Activated CD4-positive, alpha-beta T cell treated with anti-CD3 and anti-CD28 coated beads for 48 hours (primary cell): ENCODE measurements at places on chromosomes 12 and 14.

DNA sequence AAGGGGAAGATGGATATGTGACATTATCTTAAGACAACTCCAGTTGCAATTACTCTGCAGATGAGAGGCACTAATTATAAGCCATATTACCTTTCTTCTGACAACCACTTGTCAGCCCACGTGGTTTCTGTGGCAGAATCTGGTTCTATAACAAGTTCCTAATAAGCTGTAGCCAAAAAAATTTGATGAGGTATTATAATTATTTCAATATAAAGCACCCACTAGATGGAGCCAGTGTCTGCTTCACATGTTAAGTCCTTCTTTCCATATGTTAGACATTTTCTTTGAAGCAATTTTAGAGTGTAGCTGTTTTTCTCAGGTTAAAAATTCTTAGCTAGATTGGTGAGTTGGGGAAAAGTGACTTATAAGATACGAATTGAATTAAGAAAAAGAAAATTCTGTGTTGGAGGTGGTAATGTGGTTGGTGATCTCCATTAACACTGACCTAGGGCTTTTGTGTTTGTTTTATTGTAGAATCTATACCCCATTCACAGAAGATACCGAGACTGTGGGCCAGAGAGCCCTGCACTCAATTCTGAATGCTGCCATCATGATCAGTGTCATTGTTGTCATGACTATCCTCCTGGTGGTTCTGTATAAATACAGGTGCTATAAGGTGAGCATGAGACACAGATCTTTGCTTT lies 36.9 kb downstream of the PSEN1 start:
- no peak for DNase-seq

DNA sequence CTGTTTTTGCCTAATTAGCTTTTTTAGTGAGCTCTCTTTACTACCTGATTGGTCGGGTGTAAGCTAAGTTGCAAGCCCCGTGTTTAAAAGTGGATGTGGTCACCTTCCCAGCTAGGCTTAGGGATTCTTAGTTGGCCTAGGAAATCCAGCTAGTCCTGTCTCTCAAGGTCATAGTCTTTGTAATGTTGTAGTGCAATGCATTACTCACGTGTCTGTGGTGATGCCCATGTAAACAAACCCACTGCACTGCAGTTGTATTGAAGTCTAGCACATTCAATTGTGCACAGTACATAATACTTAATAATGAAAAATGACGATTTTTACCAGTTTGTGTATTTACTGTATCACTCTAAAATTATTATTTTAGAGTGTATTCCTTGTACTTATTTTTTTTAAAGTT lies 335.5 kb downstream of the NUAK1 start:
- DNase-seq: no peak

DNA sequence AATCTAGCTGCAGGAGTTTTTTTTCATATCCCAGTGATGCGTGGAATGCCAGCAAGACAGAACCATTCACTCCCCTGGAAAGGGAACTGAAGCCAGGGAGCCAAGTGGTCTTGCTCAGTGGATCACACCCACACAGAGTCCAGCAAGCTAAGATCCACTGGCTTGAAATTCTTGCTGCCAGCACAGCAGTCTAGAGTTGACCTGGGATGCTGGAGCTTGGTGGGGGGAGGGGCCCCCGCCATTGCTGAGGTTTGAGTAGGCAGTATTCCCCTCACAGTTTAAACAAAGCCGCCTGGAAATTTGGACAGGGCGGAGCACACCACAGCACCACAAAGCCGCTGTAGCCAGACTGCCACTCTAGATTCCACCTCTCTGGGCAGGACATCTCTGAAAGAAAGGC lies 86.9 kb upstream of the STXBP6 start:
- DNase-seq: no peak

- peak; percentile 74 for DNase-seq
Measured at GRCh38 chr12:121005346-121005815, 10.9 kb downstream of the C12orf43 start.
